Fibroblast of mammary gland (primary cell): ENCODE measurements at places on chromosomes 13 and 19.

GRCh38 chr19:18895038-18895823 is 727 bp downstream of the CERS1 start:
- DNase-seq, result peak; percentile 34

GRCh38 chr19:12694641-12695040 is 1.8 kb downstream of the FBXW9 start:
- DNase-seq, result no peak

DNA sequence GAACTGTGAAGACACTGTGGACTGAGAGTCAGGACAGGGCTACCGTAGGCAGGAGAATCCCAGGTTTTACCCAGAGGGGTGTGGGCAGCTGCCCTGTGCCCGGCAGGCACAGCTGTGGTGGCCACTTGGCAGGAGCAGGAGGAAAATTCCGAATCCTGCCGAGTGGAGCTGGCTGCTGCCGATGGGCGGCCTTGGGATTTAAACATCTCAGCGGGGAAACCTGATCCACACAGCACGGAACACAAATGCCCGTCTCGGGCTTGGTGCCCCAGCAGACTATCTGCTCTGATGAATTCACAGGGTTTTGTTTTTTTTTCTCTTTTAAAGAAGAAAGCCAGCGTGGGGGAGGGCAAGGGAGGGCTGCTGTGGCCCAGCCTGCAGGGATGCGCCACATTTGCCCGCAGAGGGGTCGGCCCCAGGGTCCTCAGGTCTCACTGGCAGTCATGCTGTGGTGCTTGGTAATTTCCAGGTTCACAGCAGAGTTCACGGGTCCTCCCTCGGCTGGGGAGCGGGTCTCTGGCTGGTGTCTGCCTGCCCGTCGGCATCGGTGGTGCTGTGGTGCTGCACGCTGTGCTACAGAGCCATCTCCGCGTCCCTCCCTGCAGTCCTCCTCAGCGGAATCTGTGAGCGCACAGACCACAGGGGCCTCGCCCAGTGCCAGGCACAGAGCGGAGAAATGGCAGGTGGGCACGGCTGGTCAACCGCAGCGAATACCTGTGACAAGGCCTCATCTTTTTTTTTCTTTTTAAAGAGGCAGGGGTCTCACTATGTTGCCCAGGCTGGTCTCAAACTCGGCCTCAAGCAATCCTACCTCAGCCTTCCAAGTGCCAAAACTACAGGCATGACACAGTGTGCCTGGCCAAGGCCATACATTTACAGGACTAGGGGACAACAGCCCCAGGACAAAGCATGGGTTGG is 28.1 kb downstream of the MPND start:
- DNase-seq, result no peak

DNA sequence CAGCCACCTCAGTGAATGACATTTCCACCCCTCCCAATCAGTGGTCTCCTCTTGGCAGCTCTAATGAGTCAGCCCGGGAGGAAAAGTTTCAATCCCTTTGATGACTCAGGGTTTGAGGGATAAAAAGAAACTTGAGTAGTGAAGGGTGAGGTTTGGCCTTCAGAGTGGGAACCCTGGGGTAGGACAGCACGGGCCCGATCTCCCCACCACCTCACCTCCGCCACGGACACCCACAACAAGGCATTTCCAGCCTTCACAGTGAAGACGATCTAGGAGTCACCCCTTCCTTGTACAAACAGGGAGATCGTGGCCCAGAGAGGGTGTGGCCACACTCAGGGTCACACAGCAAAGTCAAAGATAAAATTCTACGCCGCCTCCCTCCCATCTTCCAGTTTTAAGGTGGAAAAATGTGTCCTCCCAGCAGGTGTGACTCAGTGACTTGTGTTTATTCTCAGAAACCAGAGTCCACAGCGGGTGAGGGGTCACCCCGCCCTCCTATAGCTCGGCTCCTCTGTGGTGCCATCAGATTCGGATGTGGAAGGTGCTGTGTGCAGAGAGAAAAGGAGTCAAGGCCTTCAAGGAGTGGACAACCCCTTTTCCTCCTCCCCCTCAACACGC is 12.3 kb downstream of the CIB3 start:
- DNase-seq, result peak; percentile 89

GRCh38 chr19:16470911-16471811 is 609 bp downstream of the EPS15L1 start:
- peak; percentile 79 for DNase-seq

DNA sequence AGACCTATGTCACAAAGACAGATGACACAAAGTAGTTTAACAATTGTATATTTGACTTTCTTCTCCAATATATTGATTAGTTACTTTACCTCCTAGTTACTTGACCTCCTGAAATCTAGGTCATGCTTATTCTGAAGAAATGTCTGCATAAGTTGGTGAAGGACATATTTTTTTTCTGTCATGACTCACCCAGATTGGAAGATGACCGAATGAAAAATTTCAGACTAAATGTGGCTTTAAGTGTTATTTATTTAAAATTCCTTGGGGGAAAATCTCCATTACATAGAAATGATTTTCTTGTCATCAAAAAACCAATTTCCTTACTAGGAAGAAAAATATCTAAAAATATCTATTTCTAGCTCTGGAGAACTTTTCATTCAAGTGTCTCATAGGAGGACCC is 217.1 kb downstream of the POSTN start:
- peak; percentile 31 for DNase-seq

DNA sequence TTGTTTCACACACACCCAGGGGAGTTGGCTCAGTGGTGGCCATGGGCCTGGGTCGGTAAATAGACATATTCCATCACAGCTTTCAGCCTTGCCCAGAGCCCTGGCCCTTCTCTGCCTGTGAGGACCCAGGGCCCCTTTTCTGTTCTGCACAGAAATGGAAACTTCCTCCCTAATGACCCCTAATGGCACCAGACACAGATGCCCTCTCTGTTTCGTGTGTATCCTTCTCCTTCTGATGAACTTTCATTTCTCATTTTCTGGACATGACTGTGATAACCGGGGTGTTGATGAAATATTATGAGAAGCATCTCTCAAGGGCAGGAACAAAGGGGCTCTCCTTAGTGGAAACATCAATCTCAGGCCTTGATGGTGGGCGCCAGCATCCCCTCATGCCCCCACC is 12.8 kb downstream of the LILRA1 start:
- DNase-seq, result no peak

DNA sequence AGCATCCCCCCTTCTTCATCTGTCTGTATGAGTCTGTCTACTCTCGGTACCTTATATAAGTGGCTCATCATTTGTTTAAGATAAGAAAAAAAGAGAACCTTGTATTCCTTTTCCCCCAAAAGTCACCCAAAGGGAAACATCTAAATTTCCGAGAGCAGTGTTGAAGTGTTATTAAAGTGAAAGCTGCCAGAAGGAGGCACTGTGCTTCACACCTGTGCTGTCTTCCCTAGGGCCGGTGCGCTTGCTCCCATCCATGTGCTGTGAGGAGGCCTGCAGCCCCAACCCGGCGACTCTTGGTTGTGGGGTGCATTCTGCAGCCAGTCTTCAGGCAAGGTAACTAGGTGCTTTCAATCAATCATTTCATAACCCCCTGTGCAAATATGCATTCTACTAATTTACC is 97.5 kb downstream of the TNFRSF19 start:
- DNase-seq, result no peak

- no peak for DNase-seq
Observed at GRCh38 chr19:41606215-41606837, 20.5 kb downstream of the CEACAM4 start.

- no peak for DNase-seq
Observed at GRCh38 chr13:25836574-25837336, 215.1 kb downstream of the SHISA2 start.

GRCh38 chr13:25867038-25867437 is 184.8 kb downstream of the SHISA2 start:
- no peak for DNase-seq

DNA sequence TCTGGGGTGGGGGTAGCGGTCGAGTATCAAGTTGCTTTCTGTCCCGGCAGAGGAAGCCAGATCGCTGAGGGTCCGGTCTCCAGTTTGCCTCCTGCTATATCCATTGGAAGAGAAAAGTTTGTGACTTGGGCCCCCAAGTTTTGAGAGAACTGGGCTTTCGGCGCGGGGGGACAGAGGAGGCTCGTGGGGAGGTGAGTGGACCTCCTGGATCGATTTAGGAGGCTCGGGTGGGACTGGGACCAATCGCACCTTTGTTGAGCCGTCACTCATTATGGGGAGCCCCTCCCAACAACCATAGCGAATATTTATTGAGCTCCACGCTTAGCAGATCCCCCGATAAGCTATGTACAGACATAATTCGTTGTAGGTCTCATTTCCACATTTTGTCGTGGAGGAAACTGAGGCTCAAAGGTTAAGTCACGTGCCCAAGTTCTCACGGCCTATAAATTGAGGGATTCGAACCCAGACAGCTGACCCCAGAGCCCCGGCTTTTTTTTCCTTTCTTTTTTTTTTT is 909 bp downstream of the RFXANK start:
- DNase-seq, result no peak

DNA sequence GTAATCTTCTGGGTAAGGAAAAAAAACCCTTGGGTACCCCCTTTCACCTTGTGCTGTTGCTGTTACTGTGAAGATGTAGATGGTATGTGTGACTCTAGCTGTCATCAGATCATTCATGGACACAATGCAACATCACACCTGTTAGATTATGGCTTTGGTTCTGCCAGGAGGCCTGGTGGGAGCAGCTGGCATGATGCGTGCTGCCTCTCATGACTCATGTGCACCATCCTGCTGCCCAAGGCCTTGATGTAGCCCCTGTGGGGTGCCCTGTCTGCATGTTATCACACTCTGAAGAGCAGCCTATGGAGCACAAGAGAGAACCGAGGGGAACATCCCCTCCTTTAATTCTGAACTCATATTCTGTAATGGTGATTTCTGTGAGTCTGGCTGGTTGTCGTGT is 57.7 kb upstream of the TEX29 start:
- no peak for DNase-seq

GRCh38 chr13:108785844-108786243 is 156.4 kb downstream of the MYO16 start:
- DNase-seq, result no peak

DNA sequence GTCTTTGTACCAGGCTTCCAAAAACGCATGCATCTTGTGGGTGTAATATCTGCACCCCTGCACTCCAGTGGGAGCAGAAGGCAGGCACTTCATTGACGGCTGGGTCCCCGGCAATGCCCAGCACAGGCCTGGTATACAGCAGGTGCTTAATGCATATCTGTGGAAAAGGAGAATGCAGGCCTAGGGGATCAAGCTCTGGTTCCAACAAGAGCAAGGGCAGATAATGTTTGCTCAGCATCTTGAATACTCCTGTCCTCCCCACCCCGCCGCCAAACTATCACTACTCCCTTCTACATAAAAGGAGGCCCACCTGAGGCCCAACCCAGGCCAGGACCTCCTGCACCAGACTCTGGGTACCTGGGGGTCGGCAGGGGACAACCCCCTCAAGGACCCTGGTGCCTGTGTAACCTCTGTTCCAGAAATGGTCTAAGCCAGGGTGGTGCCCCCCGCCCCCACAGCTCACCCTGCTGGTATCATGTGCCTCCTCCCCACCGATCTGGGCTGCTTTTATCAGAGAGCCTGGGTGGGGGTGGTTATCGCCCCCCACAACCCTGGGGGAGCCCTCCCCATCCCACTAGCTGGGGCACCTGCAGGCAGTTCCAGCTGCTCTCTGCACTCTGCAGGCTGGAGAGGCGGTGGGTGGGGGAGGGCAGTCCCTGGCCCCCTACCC is 4.8 kb downstream of the KLF16 start:
- DNase-seq, result no peak

DNA sequence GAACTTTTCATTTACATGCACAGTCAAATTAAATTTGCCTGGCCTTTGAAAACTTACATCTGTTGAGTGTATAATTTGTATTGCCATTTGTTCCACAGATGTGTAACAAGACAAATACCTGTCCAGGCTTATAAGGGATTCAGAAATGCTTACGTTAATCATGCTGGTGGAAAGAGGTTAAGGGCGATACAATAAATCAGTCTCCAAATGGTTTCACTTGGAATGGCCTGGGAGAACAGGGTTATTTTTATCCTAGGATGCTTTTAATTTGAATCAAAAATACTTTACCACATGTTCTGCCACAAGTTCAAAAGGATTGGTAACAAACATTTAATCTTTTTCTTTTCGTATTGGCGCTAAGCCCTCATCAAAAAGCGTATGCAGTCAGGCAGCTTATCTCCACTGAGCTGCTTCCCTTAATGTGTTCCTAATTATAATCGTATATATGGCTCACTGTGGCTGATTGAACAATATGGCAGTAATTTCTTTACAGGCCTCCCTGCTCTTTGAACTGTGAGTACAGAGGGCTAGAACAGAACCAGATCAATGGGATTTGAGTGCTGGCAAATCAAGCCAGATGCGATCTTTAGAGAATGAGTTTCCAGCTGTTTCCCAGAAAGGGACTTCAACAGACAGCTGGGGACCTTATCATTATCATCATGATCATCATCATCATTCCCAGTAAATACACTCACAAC is 425.7 kb downstream of the SPRY2 start:
- peak; percentile 10 for DNase-seq

GRCh38 chr19:54477650-54478049 is 4.6 kb upstream of the CDC42EP5 start:
- DNase-seq, result no peak

GRCh38 chr19:10211061-10211460 is 16.3 kb upstream of the DNMT1 start:
- no peak for DNase-seq

DNA sequence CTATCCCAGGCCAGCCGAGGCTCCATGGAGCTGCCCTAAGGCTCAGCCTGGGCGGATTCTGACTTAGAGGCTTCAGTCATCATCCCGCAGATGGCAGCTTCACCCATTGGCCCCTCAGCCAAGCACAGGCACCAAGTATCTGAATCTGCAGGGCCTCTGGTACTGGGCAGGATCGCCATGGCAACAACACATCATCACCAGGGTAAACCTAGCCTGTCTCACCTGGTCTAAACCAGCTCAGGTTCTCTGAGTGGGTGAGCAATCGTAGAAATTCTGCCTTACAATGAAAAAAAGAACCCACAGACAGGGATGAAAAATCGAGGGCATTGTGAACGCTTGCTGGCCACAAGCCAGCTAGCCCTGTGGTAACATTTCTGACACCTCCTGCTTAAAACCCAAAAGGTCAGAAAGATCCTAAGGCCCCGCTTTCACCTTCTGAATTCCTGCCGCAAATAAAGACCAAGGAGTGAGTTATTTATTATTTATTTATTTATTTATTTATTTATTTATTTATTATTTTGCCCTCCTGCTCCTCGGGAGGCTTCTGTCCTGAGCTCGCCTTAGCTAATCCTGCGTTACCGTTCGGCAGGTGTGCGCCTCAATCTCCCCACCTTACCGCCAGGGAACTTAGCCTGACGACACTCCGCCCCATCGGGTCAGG is 12.0 kb upstream of the CEACAM21 start:
- no peak for DNase-seq

GRCh38 chr19:16027528-16027927 is 48.8 kb upstream of the TPM4 start:
- no peak for DNase-seq
